ENCODE measurements at places on chromosomes 6 and 20.

DNA sequence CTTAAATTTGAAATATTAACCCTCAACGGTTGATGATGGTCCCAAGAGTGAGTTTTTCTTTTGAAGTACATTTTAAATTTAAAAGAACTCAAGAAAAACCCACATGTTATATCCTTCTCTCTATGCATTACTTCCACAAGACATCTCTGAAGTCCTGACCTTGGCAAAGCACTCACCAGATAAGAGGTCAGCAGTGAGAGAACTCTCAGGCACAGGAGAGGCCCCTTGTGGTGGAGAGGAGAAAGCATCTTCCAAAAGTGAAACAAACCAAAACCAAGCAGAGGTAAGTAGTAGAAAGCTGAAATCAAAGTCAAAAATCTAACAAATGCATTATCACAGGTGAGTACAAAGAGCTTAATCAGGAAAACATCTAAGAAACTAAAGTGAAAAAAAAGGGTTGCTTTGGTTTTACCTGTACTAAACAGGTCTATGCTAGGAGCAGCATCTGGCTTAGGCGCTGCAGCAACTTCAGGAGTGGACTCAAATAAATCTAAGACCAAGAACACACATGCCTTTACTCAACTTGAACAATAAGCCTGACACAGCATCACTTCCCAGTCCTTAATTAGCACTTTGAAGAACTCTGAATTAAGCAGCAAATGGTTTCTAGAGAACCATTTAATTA, 80.5 kb downstream of the PRSS35 start:
- no peak for DNase-seq

DNA sequence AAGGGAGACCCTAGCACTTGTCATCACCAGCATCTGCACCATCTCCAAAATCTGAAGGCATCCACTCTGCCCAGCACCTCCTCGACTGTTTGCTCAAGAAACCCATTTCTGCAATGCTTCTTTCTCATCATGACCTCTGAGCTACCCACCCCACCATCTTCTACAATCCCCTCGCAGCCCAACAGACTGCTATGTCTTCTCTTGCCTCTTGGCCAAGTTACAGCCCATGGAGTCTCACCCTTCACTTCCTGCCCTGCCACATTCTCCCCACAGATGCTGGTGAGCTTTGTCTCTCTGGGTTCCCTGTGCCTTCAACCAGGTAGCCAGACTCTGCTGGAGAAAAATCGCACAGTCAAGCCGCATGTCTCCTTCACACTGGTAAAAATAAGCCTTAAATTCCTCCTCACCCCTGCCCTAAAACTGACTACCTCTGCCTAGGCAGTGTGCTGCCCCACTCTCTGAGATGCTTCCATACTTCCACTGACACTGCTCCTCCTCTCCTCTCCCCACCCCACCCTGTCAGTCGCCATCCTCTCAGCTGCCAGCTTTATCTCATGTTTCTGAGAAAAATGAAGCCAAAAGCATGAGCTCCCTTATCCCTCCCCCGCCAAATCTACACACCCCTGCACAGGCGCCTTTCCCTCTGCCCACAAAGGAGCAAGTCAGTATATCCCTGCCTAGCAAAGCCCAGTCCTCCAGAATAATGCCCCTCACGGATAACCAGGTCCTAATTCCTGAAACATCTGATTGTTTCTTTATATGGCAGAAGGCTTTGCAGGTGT, 2.3 kb upstream of the TXNDC5 start:
- DNase-seq, result no peak

DNA sequence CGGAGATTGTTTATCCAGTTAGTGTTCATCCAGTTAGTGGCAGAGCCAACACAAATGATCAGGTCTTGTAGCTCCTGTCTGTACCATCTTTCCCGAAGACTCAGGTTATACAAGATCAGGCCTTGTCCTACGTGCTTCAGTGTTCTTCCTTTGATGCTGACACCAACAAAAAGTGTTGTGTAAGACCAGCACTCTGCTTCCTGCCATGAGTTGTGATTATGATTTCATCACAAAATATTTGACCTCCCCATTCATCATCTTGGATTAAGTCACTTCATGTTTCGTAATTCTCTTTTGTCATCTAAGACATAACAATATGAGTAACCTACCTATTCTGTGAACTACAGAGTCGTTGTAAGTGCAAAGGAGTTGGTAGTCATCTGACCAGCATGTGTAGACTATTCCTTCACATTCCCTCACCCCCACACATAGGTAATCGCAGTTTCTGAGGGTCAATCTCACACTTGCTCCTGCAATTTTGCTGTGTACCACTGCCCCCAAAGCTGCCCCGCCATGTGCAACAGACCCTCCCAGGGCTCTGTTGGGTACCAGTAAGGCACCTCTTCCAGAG, 135.6 kb upstream of the SLC22A23 start:
- peak; percentile 58 for DNase-seq

DNA sequence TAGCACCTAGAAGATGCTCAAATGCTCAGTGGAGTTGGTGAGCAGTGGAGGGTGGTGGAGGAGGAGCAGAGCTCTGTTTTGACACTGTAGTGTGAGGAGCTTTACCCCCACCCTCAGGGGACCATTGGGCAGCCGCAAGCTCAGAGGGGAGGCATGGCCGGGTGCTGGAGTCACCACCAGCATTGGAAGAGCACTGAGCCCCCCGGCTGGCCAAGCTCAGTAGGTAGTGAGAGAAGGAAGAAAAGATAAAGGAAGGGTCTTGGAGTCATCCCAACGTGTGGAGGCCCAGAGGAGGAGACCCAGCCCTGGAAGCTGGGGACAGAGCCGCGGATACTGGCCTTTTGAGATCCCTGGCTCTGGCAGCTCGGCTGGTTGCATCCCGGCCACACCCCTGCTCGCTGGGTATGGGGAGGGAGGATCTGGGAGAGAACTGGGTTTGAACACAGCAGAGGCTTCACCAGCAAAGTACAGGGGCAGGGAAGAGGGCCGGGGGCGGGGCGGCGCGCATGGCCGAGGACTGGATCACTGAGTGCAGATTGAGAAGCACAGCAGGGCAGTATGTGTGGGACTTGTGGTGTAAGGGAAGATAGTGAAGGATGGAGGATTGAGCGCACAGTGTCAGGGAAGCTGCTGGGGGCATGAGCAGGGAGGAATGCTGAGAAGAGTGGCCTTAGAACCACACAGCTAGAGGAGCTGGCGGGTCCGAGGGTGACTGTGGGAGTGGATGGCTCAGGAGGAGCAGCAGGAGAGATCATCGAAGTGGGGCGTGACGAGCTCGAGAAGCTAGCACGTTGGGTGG, 24.4 kb downstream of the SYNDIG1 start:
- DNase-seq, result no peak

- DNase-seq, result peak; percentile 92
Measured at GRCh38 chr6:35370124-35370741, 27.9 kb downstream of the PPARD start.

- no peak for DNase-seq
Measured at GRCh38 chr6:169539176-169539897, 162.5 kb downstream of the WDR27 start.

- DNase-seq, result no peak
Measured at GRCh38 chr6:18527836-18528743, 140.9 kb downstream of the RNF144B start.

DNA sequence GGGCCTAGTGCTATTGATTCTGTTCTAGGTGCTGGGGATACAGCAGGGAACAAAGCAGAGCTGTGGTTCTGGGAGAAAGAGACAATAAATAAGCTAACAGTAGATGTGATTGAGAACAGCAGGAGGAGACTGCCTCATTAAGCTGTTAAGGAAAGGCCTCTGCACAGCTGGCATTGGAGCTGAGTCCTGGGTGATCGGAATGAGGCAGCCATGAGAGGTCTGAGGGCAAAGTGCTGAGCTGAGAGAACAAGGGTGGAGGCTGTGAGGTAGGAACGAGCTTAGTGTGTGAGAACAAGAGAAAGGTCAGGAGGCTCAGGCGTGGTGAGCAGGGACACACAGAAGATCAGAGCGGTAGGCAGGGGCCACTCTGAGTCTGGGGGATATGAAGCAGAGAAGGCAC, 18.3 kb downstream of the DDX27 start:
- no peak for DNase-seq

DNA sequence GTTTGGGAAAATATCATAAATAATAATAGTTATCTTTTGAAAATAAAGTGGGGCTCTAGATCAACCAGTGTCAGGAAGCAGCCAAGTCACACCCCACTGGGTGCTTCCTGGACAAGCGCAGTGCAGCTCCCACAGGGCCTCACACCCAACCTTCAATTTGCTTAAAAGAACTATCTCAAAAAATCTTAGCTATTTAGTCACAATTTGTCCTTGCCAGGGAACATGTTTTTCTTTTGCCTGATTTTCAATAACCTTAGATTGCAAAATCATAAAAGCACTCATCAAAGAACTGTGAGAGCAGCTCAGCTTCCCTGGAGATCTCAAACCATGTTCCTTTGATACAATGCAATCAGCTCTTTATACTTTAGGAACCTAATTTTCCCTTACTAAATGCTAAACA, 1.6 kb upstream of the NCOA7 start:
- DNase-seq, result no peak

DNA sequence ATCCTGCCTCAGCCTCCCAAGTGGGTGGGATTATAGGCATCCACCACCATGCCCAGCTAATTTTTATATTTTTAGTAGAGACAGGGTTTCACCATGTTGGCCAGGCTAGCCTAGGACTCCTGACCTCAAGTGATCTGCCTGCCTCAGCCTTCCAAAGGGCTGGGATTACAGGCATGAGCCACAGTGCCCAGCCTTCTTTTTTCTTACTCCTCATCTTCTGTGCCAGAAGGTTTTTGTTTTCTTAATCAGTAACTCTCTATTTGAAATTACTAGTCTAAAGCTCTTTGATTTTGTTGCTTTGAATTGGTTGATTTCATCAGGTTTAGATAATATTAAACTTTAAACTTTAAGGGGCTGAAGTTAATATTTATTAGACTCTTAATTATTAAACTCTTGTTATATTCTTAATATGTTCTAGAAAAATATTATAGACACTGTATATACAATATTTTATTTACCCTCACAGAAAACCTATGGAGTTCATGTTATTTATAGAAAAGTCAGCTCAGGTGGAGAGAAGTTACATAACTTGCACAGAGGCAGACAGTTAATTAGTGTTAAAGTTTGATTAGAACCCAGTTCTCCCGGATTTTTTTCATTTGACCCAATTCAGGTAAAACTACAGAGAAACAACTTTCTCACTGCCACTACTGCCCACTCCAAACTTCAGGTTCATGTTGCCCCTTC, 177.4 kb upstream of the SGK1 start:
- no peak for DNase-seq

DNA sequence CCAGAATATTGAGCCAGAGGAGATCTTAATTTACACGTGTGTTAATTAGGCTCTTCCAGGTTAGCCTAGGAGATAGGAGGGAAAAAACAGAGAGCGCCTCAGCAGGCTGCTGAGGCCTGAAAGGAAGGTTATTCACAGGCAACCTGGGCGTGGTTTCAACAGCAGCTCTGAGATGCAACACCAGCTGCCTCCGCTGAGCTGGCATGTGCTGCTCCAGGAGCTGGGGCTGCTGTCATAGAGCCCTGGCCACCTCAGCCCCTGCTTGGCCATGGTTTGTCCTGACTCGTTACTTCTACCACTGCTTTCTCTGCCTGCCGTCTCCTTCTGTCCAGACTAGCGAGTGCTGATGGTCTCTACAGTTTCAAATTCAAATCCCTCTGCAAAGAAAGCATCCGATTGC, 32.4 kb upstream of the RPP40 start:
- DNase-seq, result no peak

DNA sequence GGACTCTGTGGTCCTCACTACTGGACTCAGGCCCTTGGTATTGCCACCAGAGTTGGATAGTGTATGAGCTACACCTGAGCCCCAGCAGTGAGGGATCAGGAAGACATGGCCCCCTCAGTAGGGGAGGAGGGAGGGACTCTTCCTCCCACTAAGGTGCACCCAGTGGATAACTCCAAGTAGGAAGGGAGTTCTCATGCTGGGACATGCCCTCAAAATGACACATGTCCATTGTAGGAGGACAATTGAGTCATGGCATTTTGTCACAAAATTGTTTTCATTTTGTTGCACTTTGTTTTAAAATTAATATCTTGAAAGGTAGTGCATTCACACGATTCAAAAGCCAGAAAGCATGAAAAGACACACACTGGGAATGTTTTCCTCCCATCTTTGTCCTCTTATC, 127.2 kb downstream of the FOXO3 start:
- DNase-seq, result no peak

- no peak for DNase-seq
Measured at GRCh38 chr6:165206798-165207197, 102.6 kb downstream of the C6orf118 start.

GRCh38 chr20:31632548-31633338, 5.0 kb upstream of the COX4I2 start:
- DNase-seq, result no peak

- DNase-seq, result no peak
Measured at GRCh38 chr6:47512872-47513271, 35.3 kb downstream of the CD2AP start.

GRCh38 chr6:149897015-149897697, 757 bp downstream of the RAET1E start:
- peak; percentile 83 for DNase-seq

DNA sequence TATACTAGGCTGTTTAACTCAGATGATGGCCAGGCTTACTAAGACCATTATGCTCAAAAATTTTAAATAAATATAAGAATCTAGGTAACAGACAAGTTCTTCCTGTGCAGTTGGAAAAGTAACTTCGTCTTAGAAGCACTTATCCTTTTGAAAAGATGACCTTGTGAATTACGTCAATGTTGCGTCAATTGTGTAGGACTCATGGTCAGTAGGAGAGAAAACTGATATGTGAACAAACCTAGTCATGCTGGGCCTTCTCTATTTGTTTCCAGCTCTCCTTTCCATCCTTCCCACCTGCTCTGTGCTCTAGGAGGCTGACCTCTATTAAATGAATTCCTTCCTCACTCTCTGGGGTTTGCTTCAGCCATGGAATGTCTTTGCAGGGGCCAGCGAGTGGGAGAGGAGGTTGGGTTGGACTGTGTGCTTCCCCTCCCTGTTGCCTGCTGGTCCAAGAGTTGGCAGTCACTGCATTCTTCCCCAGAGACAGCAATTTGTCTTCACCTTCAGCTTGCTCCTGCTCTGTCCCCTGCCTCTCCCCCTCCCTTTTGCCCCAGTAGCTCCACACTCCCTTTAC, 128.0 kb upstream of the TNFAIP3 start:
- no peak for DNase-seq

GRCh38 chr20:63333241-63333836, 27.8 kb downstream of the CHRNA4 start:
- no peak for DNase-seq

- DNase-seq, result no peak
Measured at GRCh38 chr20:22511943-22512910, 72.1 kb downstream of the FOXA2 start.

- DNase-seq, result no peak
Measured at GRCh38 chr6:36961441-36962435, 7.2 kb downstream of the PI16 start.

GRCh38 chr6:38671885-38672467, 31.0 kb downstream of the GLO1 start:
- DNase-seq, result peak; percentile 72

GRCh38 chr20:37262505-37262904, 891 bp upstream of the GHRH start:
- DNase-seq, result no peak

GRCh38 chr6:2429032-2429431, 183.6 kb upstream of the GMDS start:
- DNase-seq, result no peak

GRCh38 chr6:20712011-20712410, 177.8 kb downstream of the CDKAL1 start:
- DNase-seq, result no peak
